A549 treated with dexamethasone at 1 μM for 4 hours (cell line): ENCODE measurements at places on chromosomes 12 and 14. TPM values are rescaled to one million over a fixed set of nuclear protein-coding genes. Genes with fewer than 3 reads are reported as not detected.

NKX2-1 gene
- total RNA-seq: 0.05 to 0.11 TPM in 2 of 5 replicates, not detected in the others

WNT1 gene
- 0.07 to 0.28 TPM (median 0.18 TPM) in 5 replicates for total RNA-seq

ZFHX2 gene
- 0.44 to 1.1 TPM (median 0.80 TPM) in 5 replicates for total RNA-seq

IL23A gene
- 0.17 to 0.49 TPM (median 0.32 TPM) in 4 of 5 replicates, not detected in the other for total RNA-seq

IRAK3 gene
- 1.3 to 1.9 TPM (median 1.5 TPM) in 5 replicates for total RNA-seq
